ENCODE measurements at places on chromosomes 6 and 20. TPM values are rescaled to one million over a fixed set of nuclear protein-coding genes. Genes with fewer than 3 reads are reported as not detected.

CCN2 gene
- total RNA-seq = 1,507 TPM

PRR18 gene
- total RNA-seq = not detected

LTA gene
- total RNA-seq = not detected

ABHD16B gene
- total RNA-seq = not detected

COL12A1 gene
- total RNA-seq = 150 TPM

DNA sequence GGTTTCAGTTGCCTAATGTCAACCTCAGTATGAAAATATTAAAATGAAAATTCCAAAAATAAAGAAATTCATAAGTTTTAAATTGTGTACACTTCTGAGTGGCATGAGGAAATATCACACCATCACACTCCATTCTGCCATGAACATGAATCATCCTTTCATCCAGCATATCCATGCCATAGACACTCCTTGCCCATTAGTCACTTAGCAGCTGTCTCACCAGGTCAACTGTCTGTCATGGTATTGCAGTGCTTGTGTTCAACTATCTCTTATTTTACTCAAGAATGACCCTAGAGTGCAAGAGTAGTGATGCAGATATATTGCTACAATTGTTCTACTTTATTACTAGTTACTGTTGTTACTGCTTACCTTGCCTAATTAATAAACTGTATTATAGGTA is 712.4 kb downstream of the EPHA7 start:
- no peak for DNase-seq

GRCh38 chr6:3808199-3808598 is 41.0 kb upstream of the FAM50B start:
- DNase-seq = no peak

DNA sequence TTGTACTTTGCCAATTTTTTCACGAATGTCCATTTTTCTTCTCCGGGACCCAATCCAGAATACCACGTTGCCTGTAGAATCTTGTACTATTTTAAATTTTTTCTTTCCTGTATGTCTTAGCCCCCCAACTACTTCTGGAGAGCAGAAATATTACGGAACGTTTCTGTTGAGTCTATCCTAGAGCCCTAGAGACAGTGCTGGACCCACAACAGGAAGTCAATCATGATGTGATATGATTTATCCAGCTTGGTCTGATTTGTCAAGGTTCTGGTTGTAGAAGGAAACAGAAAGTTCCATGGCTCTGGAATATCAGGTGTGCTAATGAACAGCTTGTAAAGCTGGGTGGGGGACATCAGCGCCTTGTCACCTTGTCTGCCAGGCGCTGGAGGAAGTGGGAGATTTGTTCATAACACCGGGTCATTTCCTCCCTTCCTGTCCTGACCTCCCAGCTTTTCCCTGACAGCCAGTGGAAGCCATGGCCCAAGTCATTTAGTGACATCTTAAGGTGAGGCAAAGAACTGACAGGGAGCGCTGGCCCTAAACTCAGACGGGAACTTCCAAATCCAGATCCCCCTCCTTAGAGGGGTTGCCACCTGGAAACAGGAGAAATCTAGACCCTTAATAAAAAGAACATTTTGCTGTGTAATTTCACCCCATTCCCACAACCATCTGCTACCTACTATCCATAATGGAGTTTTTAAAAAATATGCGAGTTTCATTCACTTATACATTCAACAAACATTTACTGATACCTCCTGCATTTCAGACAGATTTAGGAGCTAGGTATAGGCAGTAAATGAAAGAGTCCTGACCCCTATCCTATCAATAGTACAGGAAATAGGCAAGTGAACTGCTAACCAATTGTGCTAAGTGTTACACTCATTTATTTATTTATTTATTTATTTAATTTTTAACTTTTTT is 130.5 kb downstream of the ZFP64 start:
- DNase-seq = no peak

GRCh38 chr6:1039746-1040145 is 272.2 kb upstream of the FOXQ1 start:
- no peak for DNase-seq

DNA sequence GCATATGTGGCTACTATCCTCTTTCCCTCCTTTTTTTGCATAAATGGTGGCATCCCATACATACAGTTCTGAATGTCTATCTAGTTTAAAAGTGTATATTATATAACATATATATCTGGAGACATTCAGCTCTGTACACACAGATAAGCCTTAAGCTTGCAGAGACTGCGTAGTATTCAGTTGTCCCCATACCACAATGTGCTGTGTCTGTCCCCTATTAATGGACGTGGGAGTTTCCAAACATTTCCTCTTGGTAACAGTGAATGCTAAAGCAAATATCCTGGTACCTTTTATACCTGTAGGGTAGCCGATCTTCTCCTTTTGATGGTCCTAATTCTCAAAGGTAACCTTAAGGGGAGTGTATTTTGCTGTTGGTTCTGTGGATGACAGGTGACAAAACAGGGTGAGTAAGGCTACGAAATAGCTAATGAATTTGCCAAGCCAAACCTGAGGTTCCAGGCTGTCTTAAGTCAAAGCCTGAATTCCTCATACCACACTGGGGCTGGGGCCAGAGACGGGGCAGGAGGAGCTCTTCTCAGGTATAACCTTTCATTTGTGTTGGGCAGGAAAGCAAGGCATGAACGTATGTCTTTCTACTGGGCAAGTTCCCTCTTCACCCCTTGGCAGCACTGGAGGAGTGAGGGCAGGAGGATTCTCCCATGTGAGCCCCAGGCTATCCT is 7.8 kb upstream of the C2 start:
- DNase-seq = no peak

- DNase-seq = no peak
Measured at GRCh38 chr20:16708602-16709001, 21.2 kb upstream of the SNRPB2 start.

GRCh38 chr6:90290811-90291420 is 5.7 kb downstream of the BACH2 start:
- DNase-seq = no peak

DNA sequence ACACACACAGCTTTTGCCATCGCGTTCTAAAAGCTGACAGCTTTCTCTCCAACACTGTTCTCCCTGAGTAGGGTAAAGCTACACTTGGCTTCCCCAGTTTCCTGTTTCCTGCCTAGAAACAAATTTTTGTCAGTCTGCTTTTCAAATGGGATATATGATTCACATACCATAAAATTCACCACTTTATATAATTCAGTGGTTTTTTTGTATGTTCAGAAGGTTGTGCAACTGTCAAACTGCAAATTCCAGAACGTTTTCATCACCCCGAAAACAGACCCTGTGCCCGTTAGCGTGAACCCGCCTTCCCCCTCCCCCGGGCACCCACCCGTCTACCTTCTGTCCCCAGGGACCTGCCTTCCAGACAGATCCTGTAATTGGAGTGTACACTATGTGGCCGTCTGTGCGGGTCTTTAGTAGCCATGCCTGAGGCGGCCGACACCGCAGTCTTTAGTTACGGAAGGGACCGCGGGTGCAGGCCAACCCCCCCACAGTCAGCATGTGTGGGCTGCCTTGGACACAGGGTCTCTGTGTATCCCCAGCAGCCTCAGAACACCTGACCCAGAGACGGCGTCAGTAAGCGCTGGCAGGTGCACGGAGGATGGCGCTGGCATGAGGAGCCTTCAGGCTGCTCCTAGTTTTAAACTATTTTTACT is 16.6 kb downstream of the HRH3 start:
- DNase-seq = peak; percentile 48

DNA sequence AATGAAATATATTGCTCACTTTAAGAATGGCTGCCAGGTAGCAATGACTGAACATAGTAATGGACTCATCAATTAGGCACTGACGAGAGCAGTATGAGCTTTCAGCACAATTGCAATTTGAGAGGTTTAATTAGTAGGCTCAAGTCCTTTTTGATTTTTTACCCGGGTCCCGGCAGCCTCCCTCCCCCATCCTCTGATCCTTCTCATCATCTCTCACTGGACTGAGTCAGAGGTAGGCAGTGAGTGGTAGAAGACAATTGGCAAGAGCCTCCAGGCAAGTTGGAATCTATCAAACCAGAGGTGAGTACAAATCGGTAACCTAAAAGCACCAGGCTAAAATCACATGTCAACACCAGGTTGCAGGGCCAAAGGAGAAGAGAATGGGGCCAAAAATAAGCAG is 107.9 kb downstream of the DCDC2 start:
- DNase-seq = no peak

DNA sequence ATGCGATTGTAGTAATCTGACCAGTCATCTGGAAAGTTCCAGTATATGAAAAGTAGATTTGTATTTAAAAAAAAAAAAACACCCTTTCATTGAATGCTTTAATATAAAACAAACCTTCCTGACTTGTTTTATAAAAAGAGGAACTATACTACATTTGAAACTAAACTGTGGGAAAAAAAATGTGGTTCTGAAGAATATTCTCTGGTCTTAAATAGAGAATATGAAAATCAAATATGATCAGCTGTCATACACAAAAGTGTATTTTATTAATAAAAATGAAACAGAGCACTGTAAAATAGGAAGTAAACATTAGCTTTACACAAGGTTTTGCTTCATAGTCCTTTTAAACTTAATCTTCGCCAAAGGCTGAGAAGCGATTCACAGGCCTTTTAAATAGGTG is 25.3 kb upstream of the CD83 start:
- no peak for DNase-seq

- no peak for DNase-seq
Measured at GRCh38 chr6:12584631-12585405, 131.7 kb upstream of the PHACTR1 start.

GRCh38 chr6:21582651-21583050 is 10.9 kb upstream of the SOX4 start:
- DNase-seq = no peak

- no peak for DNase-seq
Measured at GRCh38 chr6:54519161-54519560, 210.9 kb downstream of the TINAG start.

DNA sequence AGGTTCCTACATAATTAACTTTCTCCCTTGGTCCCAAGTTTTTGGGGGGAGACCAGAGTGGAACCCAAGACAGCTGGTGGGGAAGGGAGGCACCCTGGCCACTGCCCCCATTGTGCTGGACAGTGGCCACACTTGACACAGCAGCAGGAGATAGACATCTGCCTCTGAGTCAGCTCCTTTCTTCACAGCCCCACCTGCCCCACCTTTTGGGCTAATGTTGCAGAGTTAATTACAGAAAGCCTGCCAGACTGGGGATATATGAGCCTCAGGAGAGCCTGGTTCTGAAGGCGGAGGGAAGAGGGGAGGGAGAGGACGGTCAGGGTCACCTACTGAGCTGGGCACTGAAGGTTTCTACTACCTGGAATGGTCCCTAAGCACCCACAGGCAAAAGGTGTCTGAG is 50.6 kb downstream of the MAFB start:
- no peak for DNase-seq

- DNase-seq = no peak
Measured at GRCh38 chr20:63400486-63401210, 39.5 kb upstream of the CHRNA4 start.
